Retinal pigment epithelial cell (primary cell): ENCODE measurements at places on chromosomes 2 and 18.
A peak's percentile ranks its signal among the peaks of the same experiment; 100 is the strongest.

GRCh38 chr2:205696927-205697441 lies 14.7 kb downstream of the NRP2 start:
- no peak for DNase-seq

DNA sequence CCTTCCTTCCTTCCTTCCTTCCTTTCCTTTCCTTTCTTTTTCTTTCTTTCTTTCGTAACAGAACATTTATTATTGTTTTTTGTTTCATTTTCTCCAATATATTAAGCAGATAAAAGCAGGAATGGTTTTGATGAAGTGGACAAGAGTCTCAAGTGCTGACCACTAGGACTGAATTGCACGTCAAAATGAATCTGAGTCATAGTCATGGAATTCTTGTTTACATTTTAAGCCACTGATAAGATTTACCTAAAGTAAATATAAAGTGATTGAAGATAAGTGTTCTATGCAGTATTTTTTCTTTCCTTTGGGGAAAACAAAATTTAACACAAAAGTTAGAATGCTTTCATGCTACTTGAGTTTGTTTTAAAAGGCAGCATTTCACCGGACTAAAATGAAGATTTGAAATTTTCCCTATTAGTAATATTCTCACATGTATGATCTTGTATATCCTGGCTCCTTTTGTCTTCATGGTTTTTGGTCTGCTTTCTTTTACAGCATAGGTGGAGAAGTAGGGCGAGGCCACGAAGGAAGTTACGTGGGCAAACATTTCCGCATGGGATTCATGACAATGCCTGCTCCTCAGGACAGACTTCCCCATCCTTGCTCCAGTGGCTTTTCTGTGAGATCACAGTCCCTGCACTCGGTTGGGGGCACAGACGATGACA lies 113.5 kb downstream of the NYAP2 start:
- DNase-seq, result peak; percentile 66

- no peak for DNase-seq
Observed at GRCh38 chr2:143548032-143548431, 418.8 kb downstream of the ARHGAP15 start.

- no peak for DNase-seq
Observed at GRCh38 chr18:77895250-77895649, 645.6 kb downstream of the GALR1 start.

DNA sequence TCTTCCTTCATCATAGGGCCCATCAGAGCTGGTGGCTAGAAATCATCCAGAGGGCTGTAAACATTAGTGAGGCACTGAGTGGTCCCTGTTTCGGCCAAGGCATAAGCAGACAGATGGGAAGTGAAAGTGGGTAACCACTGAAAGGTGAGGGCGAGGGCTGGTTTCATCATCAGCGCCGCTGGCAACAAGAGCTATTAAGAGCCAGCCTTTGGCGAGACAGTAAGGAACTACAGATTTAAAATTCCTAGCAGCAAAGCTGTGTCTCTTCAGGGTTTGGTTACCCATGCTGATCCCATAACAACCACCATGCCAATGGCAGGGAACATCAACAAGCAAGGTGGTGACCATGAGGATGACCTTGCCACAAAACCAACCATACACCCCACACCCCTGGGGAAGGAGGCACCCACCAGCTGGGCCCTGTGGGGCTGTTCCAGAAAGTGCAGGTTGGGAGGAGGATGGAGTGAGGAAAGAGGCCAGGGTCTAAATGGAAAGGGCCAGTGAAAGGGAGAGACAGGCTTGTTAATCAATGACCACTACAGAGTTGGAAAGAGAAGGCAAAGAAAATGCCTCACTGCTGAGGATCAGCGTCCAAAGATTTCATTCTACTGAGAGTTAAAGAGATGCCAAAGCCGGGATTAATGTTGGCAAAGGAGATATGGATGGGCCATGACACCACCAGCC lies 9.0 kb upstream of the SLC20A1 start:
- DNase-seq, result no peak

DNA sequence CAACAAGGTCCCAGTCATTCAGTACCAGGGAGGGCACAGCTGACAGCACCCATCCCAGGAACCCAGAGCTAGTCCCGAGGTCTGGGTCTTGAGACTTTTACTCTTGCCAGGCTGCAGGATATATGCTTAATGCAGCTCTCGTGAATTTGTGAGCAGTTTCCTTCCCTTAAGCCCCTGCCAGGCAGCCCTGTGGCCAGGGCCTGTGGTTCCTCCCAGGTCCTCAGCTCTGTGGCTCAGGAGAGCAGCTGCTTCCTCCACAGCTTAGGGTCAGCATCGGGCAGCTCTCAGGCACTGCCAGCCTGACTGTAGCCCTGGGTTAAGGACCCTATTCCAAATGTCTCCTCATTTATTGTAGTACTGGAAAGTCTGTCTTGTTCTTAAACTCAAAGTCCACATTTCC lies 1384.8 kb downstream of the RPIA start:
- no peak for DNase-seq

DNA sequence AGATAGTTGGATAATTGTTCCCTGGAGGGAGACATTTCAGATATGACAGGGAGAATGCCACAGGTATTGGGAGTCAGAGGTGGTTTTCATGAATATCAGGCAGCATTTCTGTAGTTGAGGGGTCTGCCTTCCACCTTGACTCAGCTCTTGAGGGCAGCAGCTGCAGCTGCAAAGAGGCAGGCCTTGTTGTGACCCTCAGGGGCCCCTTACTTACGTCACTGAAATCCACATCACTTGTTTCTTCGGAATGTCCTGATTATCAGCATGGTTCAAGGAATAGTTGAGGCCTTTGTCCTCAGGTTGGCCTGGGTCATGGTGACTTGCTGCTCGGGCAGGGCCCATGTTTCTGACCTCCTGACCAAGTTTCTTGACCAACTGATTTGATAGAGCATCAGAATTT lies 46.9 kb downstream of the TMEM17 start:
- peak; percentile 34 for DNase-seq

DNA sequence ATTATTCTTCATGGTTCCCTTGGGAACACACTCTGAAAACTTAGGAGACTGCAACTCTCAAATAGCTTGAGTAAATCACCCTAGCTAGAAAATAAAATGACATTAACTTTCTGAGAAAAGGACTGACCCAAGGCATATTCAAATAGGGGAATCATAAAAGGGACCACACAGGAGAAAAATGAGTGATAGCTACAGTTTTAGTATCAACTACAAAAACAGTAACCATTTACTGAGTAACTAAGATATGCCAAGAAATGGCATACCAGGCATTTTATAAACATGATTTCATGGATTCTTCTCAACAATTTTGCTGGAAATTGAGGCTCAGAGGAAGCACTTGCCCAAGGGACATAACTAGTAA lies 84.5 kb downstream of the AFF3 start:
- no peak for DNase-seq

DNA sequence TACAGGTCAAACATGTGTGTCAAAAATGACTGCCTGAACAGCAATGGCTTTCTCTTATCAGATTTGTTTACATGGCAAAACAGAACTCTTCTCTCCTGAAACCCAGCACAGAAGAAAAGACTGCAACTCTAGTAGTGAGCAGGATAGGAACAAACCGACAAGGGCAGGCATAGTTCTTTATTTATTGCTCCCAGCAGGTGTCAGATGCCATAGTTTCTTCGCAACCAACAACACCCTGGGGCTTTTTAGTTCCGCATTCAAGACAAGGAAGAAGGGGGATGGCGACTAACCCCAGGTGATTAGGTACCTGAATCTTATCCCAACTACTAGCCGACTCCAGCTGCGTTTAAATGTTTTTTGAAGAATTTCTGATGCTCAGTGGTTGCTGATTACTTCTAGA lies 367.5 kb upstream of the FIGN start:
- no peak for DNase-seq

GRCh38 chr2:43450617-43451016 lies 145.2 kb downstream of the THADA start:
- no peak for DNase-seq

DNA sequence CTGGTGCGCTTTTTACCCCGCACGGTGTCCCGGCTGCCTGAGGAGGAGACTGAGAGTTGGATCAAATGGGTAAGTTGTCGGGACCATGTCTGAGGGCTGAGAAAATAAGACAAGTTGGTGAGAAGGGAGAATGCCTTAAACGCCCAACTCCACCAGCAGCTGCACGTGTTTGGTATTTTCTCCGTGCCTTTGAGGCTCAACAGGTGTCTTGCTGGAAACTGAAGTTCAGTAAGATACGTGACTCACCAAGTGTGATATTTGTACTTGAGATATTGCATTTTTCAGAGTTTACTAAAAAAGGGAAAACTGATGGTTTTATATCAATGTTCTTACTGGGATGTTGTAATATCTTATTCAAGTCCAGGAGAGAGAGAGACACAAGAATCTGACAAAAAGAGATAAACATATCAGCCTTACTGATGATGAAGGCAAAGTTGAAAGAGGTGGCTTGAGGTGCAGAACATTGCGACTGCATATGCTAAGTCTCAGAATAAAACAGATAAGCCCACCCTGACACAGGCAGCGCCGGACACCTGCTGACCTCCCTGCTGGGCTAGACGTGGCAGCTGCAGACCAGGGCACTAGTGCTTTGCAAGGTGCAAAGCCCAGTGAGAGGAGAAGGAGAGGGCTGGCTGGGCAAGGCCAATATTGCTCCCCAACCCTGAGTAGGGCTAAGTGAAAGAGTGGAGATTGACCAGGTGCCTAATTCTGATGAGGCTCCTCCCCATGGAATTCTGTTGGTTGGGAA lies 33.1 kb downstream of the TRPM8 start:
- no peak for DNase-seq

GRCh38 chr2:60834270-60834717 lies 47.1 kb upstream of the REL start:
- no peak for DNase-seq

DNA sequence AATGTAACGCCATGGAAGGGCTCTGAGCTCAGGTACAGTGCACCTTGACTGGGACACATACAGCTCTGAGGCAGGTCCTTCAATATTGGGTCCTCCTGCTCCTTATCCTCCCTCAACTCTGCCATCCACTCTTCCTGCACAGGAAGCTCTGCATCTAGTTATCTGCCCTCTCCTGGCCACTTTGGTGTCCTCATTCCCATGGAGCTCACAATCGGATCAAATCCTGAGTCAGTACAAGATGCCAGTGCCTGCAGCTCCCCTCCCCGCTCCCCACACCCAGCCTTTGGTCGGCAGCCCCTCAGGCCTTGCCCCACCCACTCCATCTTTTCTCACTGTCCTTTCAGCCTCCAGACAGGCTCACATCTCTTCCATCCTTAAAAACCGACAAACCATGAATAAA lies 58.0 kb downstream of the LRRFIP1 start:
- no peak for DNase-seq
